Fibroblast of villous mesenchyme (primary cell): ENCODE measurements at places on chromosomes 6 and 20. TPM values are rescaled to one million over a fixed set of nuclear protein-coding genes. Genes with fewer than 3 reads are reported as not detected.

The SLC24A3 gene
- 0.86 and 4.2 TPM in 2 replicates for total RNA-seq

The SPATA25 gene
- total RNA-seq, result 0.43 and 1.3 TPM in 2 replicates

The FAM229B gene
- total RNA-seq, result 8.6 and 18.0 TPM in 2 replicates

The STX16 gene
- total RNA-seq, result 25.4 and 34.1 TPM in 2 replicates

The THBS2 gene
- 374 and 478 TPM in 2 replicates for total RNA-seq

The LRRN4 gene
- under 0.01 TPM in 1 of 2 replicates, not detected in the other for total RNA-seq

The ZNF311 gene
- 0.43 and 0.97 TPM in 2 replicates for total RNA-seq

The CCN2 gene
- total RNA-seq, result 177 and 217 TPM in 2 replicates

The SIGLEC1 gene
- total RNA-seq, result not detected in 2 replicates

The SERPINB1 gene
- 25.9 and 32.2 TPM in 2 replicates for total RNA-seq

The ID4 gene
- total RNA-seq, result 2.2 and 4.2 TPM in 2 replicates

The IL17A gene
- total RNA-seq, result not detected in 2 replicates

The SLPI gene
- total RNA-seq, result not detected in 2 replicates

The PROCR gene
- 22.9 and 30.9 TPM in 2 replicates for total RNA-seq
